Activated B cell treated with CpG ODN at 0.5 μM for 24 hours (primary cell): ENCODE measurements at places on chromosomes 5 and 9. TPM values are rescaled to one million over a fixed set of nuclear protein-coding genes. Genes with fewer than 3 reads are reported as not detected.

Gene PCDHGB5
- 1.8 and 2.7 TPM in 2 replicates for total RNA-seq

Gene MARCOL
- not detected in 2 replicates for total RNA-seq

DNA sequence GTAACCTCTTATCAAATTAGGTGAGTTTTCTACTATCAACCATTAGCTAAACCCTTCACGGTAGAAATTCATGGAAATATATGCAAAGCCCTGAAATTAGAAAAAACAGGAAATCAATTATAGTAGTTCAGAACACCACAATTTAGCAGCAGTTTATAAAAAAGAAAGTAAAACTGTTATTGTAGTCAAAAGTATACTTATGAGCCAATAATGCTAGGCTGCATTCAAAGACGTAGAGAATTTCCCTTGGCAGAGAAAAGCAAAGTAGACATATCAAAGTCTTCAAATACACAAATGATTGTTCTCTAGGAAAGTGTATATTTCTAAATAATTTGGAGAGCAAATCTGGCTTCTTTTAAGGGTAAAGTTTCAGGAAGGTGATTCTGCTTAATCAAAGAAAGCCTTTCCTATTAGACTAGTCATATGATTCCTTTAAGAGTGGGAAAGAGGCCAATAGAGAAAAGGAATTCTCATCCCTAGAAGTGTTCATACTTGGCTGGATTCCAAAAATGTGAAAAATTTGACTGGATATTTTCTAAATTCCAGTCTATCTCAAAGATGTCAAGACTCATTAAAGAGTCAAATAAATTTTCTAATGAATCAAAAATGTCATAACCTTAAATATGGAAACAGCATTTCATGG lies 185.5 kb downstream of the SMC2 start:
- no peak overlapping the region for H3K4me3 ChIP-seq
- DNase-seq, result no peak
- H3K4me1 ChIP-seq, result no peaks in the 10 kb centered on the region

Gene IRX2
- total RNA-seq, result not detected in 2 replicates

- H3K4me3 ChIP-seq, result no peak overlapping the region
- H3K36me3 ChIP-seq, result no peaks in the 10 kb centered on the region
- no peak overlapping the region for H3K27ac ChIP-seq
- no peaks in the 10 kb centered on the region for H3K4me1 ChIP-seq
- H3K27me3 ChIP-seq, result no peaks in the 10 kb centered on the region
Observed at GRCh38 chr5:92144824-92145223, 761.7 kb upstream of the ARRDC3 start.
